ENCODE measurements at places on chromosomes 13 and 19.
A peak's percentile ranks its signal among the peaks of the same experiment; 100 is the strongest.

- DNase-seq = no peak
Measured at GRCh38 chr19:41711376-41712261, 3.2 kb downstream of the CEACAM5 start.

DNA sequence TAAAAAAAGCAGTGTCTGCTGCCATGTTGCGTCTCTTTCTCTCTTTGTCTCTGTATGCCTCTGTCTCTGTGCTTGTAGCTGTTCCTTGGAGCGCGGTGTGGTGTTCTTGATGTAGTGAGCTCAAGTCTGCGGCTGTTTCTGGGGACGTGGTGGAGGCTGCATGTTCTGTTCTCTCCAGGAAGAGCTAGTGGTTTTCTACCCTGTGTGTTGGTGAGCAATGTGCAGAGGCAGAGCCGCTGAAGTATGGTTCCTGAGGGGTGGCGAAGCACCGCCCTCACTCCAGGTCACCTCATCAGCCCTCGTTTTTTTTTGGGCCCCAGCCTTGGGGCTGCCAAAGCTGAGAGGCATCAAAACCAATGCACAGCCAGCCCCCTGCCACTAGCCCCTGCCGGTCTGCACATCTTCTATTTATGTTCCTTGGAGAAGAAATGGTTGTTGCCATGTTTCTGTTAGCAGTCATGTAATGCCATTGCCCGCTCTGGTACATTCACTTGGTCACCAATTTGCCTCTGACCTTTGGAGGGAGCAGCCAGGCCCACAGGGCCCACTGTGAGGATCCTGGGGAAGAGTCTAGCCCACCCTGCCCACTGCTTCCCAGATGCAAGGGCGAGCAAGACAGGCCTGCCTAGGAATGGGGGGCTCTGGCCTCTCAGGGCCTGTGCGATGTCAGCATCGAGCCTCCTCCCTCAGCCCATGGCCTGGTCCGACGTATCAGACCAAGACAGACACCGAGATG, 7.2 kb downstream of the HNRNPL start:
- DNase-seq = no peak

- DNase-seq = no peak
Measured at GRCh38 chr19:46107371-46107770, 17.1 kb downstream of the IGFL3 start.

DNA sequence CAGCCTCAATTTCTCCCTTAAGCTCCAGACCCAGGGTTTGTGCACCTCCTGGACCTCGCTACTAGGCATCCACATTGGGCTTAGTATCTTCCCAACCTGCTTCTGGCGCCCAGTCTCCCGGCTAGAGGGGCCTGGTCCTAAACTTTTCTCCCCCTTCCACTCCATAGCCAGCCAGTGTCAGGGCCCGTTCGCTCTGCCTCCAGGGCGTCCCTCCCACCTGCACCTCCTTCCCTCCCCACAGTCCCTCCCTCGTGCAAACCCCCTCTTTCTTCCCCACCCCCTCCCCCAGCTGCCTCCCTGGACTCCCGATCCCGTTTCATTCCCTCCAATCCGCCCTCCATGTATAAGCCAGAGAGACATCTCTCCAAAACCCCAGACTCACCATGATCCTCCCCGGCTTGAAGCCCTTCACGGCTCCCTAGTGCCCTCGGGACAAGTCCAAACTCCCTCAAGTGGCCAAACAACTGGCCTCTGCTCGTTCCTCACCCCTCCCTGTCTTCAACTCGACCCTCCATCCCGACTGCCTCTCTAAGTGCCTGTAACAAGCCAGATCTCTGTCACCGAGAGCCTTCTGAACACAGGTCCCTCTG, 997 bp upstream of the SAMD4B start:
- DNase-seq = peak; percentile 31

- peak; percentile 94 for DNase-seq
Measured at GRCh38 chr13:99178636-99179035, 22.0 kb upstream of the UBAC2 start.

GRCh38 chr19:6801485-6802086, 29.1 kb downstream of the VAV1 start:
- peak; percentile 94 for DNase-seq

DNA sequence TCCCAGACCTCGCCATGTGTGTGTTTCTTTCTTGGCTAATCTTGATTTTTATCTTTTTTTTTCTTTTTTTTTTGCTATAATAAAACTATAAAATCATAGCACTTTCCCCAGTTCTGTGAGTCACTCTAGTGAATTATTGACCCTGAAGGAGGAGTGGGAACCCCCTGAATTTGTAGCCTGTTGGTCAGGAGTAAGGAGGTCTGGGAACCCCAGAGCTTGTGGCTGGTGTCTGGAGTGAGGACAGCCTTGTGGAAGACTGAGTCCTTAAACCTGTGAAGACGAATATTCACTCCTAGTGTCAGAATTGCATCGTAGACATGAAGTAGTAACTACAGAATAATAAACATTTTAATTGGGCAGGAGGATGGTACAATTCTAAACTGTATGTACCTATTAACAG, 7.4 kb downstream of the EID2B start:
- DNase-seq = no peak

- DNase-seq = peak; percentile 76
Measured at GRCh38 chr13:46178143-46178542, 3.8 kb downstream of the LCP1 start.

DNA sequence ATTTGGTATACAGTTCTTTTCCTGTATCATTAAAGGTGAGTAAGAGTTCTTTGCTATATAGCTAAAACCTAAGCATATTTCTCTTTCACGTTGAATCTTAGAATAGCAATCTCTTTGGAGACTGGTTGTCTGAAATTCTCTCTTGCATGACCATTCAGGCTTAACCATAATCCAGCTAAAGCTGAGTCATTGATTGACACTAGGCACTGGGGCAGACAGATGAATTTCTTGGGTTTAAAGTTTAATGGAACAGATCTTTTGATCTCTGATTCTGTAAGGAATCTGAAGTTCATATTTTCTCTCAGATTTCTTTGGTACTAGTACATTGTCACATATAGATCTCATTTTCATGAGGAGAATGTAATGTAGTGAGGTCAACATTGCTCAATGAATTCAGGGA, 397.3 kb upstream of the MIR17HG start:
- no peak for DNase-seq

DNA sequence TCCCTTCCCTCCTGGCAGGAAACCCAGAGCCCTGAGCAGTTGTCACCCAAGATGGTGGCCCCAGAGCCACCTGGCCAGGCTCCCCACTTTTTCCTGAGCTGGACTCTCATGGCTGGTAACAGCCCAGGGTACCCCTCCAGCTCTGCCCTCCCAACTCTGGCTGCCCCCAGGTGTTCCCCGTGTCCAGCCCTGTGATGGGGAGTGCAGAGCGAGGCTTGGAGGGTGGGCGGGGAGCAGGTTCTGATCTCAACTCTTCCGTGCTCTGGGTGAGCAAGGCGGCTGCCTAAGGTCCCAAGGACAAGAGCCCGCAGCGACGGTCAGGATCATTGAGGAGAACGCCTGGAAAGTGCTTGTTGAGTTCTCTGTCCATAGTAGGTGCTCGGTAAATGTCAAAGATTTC, 54.7 kb upstream of the GAS6 start:
- no peak for DNase-seq

DNA sequence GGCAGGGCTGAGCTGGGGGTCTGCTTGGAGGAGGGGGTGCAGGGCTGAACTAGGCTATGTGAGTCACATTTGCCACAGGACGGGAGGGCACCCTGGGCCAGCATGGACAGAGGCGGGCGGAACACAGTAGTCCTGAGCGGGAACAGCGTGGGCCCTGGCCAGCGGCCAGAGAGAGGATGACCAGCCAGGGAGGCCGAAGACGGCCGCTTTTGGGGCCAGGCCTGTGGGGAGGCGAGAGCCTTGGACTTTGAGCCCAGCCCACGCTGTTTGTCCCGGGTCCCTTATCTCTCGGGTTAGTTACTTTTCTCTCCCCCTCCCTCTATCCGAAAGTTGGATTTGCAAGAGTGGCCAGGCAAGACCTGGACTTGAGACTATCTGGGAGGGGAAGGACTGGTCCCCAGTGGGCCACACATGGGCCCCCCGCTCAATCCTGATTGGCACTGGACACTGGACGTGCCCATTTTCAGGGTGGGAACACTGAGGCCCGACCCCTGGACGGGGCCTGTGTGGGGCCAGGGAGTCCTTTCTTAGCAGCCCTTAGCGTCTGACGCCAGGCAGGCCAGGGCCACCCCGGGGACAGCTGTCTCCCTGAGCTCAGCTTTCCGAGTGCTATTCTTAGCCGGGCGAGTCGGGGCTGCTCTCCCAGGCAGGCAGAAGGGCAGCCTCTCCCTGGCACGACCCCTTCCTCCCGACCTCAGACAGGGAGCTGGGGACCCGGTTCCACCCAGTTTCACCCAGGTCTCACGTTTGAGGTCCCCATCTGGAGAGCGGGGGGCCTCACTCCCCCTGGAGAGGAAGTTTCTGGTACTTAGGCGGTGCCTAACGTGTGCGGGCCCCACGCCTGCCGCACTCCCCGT, 833 bp downstream of the GAMT start:
- DNase-seq = no peak

DNA sequence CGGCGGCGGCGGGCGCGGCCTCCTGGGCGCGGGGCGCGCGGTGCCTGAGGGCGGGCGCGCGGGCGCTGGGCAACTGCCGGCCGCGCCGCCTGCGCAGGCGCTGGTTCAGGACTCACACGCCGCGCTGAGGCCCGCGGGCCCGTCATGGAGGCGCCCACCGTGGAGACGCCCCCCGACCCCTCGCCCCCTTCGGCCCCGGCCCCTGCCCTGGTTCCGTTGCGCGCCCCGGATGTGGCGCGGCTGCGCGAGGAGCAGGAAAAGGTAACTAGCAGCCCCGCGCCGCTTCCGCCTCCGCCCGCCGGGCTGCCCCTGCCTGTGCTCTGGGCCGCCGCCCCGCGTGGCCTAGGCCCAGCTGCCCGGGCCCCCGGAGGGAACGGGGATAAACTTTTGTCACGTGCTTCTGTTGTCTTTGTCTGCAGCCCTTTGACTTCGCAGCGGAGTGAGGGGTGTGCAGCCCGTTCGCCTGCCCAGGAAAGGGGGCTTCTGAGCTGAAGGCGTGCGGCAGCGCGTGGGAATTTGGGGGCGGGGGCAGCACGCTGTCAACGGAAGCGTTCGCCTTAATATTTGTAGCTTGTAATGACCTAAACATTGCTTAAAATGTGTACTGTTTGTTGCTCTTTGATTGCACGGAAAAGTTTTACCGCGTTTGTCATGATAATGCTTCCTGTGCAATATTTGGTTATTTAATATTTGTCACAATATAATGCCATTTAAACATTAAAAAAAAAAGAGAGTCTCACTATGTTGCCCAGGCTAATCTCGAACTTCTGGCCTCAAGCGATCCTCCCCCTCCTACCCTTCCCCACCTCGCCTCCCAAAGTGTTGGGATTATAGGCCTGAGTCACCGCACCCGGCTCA, 594 bp downstream of the URI1 start:
- DNase-seq = peak; percentile 52

DNA sequence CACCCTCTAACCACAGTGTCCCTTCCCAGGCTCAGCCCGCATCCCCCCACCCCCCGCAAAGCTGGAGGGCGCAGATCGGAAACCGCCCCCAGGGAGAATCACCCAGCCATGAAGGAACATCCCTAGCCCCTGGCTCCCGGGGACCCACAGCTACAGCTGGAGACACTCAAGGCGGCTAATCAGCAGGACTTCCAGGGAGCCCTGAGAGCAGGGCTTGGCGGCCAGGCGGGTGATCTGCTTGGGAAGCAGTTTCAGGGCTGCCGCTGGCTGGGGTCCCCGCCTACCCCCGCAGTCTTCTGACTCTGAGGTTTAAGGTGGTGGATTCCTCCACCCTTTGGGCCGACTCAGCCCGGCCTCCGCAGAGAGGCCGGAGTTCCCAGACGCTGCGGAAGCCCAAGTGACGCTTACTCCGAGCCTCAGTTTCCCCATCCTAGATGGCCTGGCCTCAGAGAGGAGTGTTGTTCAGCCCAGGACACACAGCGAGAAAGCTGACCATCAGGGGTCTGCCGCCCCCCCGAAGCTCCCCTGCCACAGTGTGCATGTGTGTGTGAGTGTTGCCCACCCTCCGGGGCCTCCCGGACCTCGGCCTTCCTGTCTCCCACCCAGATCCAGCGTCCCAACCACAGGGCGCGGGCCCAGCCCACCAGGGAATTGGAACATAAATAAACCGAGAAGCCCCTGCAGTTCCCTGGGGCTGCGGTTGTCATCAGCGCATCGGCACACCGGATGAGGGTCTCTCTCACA, 9.8 kb downstream of the FUT6 start:
- no peak for DNase-seq

DNA sequence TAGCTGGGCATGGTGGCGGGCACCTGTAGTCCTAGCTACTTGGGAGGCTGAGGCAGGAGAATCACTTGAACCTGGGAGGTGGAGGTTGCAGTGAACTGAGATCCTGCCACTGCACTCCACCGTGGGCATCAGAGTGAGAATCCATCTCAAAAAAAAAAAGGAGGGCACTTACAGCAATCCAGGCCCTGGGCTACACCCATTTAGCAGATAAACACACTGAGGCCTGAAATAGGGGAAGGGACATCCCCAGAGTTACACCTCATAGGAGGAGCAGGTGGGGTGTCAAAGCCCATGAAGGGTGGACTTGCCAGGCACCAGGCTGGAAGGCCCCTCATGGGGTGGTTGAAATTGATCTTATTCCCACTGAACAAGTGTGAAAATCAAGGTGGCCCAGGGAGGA, 13.9 kb upstream of the PLAUR start:
- DNase-seq = no peak

GRCh38 chr13:39397226-39397895, 205.6 kb downstream of the LHFPL6 start:
- no peak for DNase-seq

DNA sequence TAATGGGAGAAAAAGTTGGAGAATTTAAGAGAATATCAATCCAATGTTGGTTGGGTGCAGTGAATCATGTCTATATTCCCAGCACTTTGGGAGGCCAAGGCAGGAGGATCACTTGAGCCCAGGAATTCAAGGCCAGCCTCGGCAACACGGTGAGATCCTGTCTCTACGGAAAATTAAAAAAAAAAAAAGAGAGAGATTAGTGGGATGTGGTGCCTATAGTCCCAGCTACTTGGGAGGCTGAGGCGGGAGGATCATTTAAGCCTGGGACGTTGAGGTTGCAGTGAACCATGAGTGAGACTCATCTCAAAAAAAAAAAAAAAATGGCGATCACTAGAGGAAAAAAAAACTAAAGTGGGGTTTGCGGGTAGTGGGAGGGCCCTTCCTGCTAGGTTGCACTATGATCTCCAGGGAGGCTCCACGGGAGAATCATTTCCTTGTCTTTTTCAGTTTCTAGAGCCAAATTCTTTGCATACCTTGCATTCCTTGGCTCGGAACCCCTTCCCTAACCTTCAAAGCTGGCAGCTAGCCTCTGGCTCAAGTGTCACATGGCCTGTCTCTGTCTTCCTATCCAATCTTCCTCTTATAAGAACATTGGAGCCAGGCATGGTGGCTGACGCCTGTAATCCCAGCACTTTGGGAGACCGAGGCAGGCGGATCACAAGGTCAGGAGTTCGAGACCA, 5.8 kb upstream of the ERCC2 start:
- no peak for DNase-seq

All from HL-60 (cell line).